Ovary (tissue), 10 donors: ENCODE measurements at places on chromosomes 12 and 14. TPM values are rescaled to one million over a fixed set of nuclear protein-coding genes. Genes with fewer than 3 reads are reported as not detected.

- peaks cover 9% of the 10 kb centered on the region for H3K4me1 ChIP-seq
- H3K36me3 ChIP-seq, result no peaks in the 10 kb centered on the region
- H3K4me3 ChIP-seq, result no peak overlapping the region
These were observed 77.0 kb upstream of the FOXN3 start for GRCh38 chr14:89493877-89494634.

DNA sequence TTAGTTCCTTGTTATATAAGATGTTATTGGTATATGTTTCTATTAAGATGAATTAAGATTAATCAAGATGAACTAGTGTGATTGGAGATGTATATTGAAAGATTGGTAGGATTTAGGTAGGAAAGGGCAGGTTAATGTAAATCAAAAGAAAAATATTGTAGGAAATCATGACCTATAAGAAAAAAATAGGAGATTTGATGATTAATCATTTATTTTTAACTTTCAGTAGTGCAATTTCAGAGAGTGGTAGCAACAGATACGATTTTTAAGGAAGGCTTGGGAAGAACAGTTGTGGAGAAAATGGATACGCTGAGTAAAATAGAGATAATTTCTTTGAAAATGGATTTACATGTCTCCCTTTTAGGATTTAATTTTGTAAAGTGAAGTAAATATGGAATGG, 73.7 kb downstream of the MON2 start:
- DNase-seq, result no peak
- H3K4me1 ChIP-seq, result no peaks in the 10 kb centered on the region
- no peaks in the 10 kb centered on the region for H3K27me3 ChIP-seq
- H3K27ac ChIP-seq, result no peak overlapping the region

Gene VRTN
- total RNA-seq, result not detected

Gene RAB15
- total RNA-seq, result 2.5 TPM

Gene IFI27L1
- 34.4 TPM for total RNA-seq
